ENCODE measurements at places on chromosomes 2 and 18. TPM values are rescaled to one million over a fixed set of nuclear protein-coding genes. Genes with fewer than 3 reads are reported as not detected.

The NFE2L2 gene
- 71.0 TPM for total RNA-seq

The FAM98A gene
- total RNA-seq: 33.0 TPM

The DCDC2C gene
- not detected for total RNA-seq

The DCAF17 gene
- total RNA-seq: 17.5 TPM

The CDH7 gene
- not detected for total RNA-seq

The REG1B gene
- not detected for total RNA-seq

The DYNC1I2 gene
- 46.3 TPM for total RNA-seq

The TSGA10 gene
- total RNA-seq: 11.1 TPM

The PROC gene
- not detected for total RNA-seq

The GAD1 gene
- total RNA-seq: 1.9 TPM

DNA sequence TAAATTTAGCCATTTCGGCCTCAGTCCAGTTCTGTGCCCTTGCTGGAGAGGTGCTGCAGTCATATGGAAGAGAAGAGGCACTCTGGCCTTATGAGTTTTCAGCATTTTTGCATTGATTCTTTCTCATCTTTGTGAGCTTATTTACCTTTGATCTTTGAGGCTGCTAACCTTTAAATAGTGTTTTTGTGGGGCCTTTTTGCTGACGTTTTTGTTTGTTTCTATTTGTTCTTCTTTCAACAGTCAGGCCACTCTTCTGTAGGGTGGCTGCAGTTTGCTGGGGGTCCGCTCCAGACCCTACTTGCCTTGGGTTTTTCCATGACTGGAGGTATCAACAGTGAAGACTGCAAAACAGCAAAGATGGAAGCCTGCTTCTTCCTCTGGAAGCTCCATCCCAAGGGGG lies 1951.7 kb upstream of the LRRTM1 start:
- no peak overlapping the region for H3K4me3 ChIP-seq
- no peaks in the 10 kb centered on the region for H3K27me3 ChIP-seq
- H3K27ac ChIP-seq: no peak overlapping the region

GRCh38 chr2:211591426-211591825 lies 947.2 kb downstream of the ERBB4 start:
- H3K36me3 ChIP-seq: no peaks in the 10 kb centered on the region
- no peaks in the 10 kb centered on the region for H3K27me3 ChIP-seq
- H3K4me3 ChIP-seq: no peak overlapping the region
- no peaks in the 10 kb centered on the region for H3K4me1 ChIP-seq

- H3K4me3 ChIP-seq: no peak overlapping the region
- DNase-seq: no peak
- no peaks in the 10 kb centered on the region for H3K4me1 ChIP-seq
- no peaks in the 10 kb centered on the region for H3K36me3 ChIP-seq
Observed at GRCh38 chr18:76546436-76546835, 51.4 kb upstream of the ZNF516 start.

GRCh38 chr2:11129598-11130449 lies 25.4 kb upstream of the SLC66A3 start:
- H3K36me3 ChIP-seq: no peaks in the 10 kb centered on the region
- peaks cover 15% of the 10 kb centered on the region for H3K4me1 ChIP-seq
- H3K4me3 ChIP-seq: peak overlapping the region; percentile 74
- peaks cover 2% of the 10 kb centered on the region for H3K27me3 ChIP-seq
- no peak overlapping the region for H3K27ac ChIP-seq
- peak; percentile 82 for DNase-seq

DNA sequence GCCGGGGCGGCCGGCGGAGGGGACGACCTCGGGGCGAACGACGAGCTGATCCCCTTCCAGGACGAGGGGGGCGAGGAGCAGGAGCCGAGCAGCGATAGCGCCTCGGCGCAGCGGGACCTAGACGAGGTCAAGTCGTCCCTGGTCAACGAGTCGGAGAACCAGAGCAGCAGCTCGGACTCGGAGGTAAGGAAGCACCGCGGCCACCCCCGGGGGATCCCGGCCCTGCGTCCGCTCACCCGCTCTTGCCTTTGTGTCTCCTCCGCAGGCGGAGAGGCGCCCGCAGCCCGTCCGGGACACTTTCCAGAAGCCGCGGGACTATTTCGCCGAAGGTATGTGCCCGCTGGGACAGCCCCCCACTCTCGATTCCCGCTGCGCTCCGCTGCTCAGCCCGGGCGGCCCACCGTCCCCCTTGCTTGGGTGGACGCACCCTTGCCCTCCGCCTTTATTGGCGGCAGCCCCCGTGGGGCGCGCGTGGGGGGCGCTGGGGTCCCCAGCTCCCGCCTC lies 611 bp downstream of the TCF7L1 start:
- H3K4me1 ChIP-seq: peaks cover 7% of the 10 kb centered on the region
- peak overlapping the region; percentile 22 for H3K4me3 ChIP-seq
- no peak overlapping the region for H3K27ac ChIP-seq
- DNase-seq: peak; percentile 58
- no peaks in the 10 kb centered on the region for H3K36me3 ChIP-seq

- DNase-seq: no peak
- H3K27me3 ChIP-seq: peaks cover 5% of the 10 kb centered on the region
- H3K4me1 ChIP-seq: no peaks in the 10 kb centered on the region
- H3K36me3 ChIP-seq: no peaks in the 10 kb centered on the region
- H3K4me3 ChIP-seq: no peak overlapping the region
- no peak overlapping the region for H3K27ac ChIP-seq
Observed at GRCh38 chr2:58709274-58709673, 468.1 kb upstream of the FANCL start.

GRCh38 chr2:20553580-20553979 lies 97.3 kb downstream of the HS1BP3 start:
- DNase-seq: no peak
- peaks cover 7% of the 10 kb centered on the region for H3K4me1 ChIP-seq
- no peaks in the 10 kb centered on the region for H3K36me3 ChIP-seq
- peaks cover 10% of the 10 kb centered on the region for H3K27me3 ChIP-seq
- H3K27ac ChIP-seq: no peak overlapping the region

GRCh38 chr18:45357686-45358470 lies 257.4 kb upstream of the SLC14A2 start:
- H3K4me3 ChIP-seq: no peak overlapping the region
- no peaks in the 10 kb centered on the region for H3K36me3 ChIP-seq
- peaks cover 6% of the 10 kb centered on the region for H3K27me3 ChIP-seq
- H3K27ac ChIP-seq: no peak overlapping the region
- no peaks in the 10 kb centered on the region for H3K4me1 ChIP-seq
- DNase-seq: no peak

GRCh38 chr2:115163572-115163971 lies 721.1 kb downstream of the DPP10 start:
- DNase-seq: no peak
- no peak overlapping the region for H3K4me3 ChIP-seq
- H3K36me3 ChIP-seq: no peaks in the 10 kb centered on the region
- peaks cover 4% of the 10 kb centered on the region for H3K4me1 ChIP-seq
- peaks cover 20% of the 10 kb centered on the region for H3K27me3 ChIP-seq
- no peak overlapping the region for H3K27ac ChIP-seq

- no peak overlapping the region for H3K27ac ChIP-seq
- peaks cover 15% of the 10 kb centered on the region for H3K27me3 ChIP-seq
- no peaks in the 10 kb centered on the region for H3K36me3 ChIP-seq
- peak; percentile 15 for DNase-seq
- H3K4me1 ChIP-seq: peaks cover 12% of the 10 kb centered on the region
- no peak overlapping the region for H3K4me3 ChIP-seq
Observed at GRCh38 chr2:95004287-95004686, 21.2 kb upstream of the MAL start.

DNA sequence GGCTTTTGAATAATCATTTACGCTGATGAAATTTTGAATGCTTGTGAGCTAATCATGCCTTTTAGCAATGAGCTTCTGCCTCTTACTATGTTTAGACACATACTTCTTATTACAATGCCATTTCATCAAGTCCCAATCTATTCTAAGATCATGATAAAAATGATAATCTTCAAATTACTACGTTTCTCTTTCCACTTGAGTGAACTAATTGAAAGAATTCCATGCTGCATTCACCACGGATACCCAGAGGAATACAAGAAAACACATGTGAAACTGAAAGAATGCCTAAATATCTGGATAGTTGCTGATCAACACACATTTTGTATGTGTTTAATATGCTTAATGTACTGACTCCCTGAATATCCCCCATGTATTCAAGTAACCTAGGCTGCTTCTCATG lies 62.3 kb downstream of the LRRTM4 start:
- no peak for DNase-seq
- no peaks in the 10 kb centered on the region for H3K27me3 ChIP-seq
- no peak overlapping the region for H3K27ac ChIP-seq
- H3K36me3 ChIP-seq: no peaks in the 10 kb centered on the region

DNA sequence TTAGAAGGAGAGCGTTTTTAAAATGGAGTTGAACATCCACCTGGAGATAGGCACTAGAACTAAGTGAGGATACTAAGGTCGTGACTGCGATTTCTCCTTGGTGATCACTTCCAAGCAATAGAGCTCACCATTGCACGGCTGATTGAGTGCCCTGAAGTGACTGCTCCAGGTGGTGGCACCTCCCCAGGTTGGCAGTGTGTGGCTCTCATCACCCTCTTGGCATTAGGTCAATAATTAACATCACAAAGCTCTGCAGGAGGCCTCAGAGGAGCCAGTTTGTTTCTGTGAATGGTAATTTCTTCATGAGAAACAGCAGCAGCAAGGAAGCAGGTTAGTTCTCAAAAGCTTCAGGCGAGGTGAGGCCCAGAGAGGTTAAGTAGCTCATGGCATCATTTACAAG lies 259.6 kb downstream of the CLIP4 start:
- H3K36me3 ChIP-seq: no peaks in the 10 kb centered on the region
- no peak for DNase-seq
- H3K4me3 ChIP-seq: no peak overlapping the region

- H3K27me3 ChIP-seq: peaks cover 14% of the 10 kb centered on the region
- no peak overlapping the region for H3K27ac ChIP-seq
- no peaks in the 10 kb centered on the region for H3K36me3 ChIP-seq
- H3K4me3 ChIP-seq: no peak overlapping the region
- H3K4me1 ChIP-seq: no peaks in the 10 kb centered on the region
- DNase-seq: no peak
Observed at GRCh38 chr2:175827856-175828255, 174.2 kb downstream of the LNPK start.

DNA sequence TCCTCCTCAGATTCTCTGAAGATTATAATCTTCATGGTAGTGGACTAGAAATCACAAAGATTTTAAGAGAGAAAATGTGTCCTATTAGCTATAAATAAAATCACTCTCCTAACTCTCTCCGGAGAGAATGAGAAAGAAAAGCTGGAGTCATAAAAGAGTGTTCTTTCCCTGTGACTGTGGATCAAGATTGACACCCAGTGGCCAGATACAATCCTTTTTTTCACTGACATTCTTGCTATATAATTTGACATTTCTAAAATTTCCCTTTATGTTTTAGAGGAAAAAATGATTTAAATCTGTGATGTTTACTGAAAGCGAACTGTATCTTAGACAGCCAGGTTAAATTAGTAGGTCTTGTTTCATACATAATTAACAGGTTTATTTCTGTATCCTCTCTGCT lies 35.4 kb upstream of the LRP2 start:
- no peaks in the 10 kb centered on the region for H3K36me3 ChIP-seq
- no peak for DNase-seq
- H3K27ac ChIP-seq: no peak overlapping the region
- peaks cover 3% of the 10 kb centered on the region for H3K4me1 ChIP-seq

GRCh38 chr2:33340280-33340679 lies 136.2 kb upstream of the RASGRP3 start:
- H3K27me3 ChIP-seq: peaks cover 21% of the 10 kb centered on the region
- H3K4me1 ChIP-seq: peaks cover 16% of the 10 kb centered on the region
- DNase-seq: no peak

GRCh38 chr18:36284671-36285295 lies 12.7 kb upstream of the FHOD3 start:
- no peak overlapping the region for H3K4me3 ChIP-seq
- H3K36me3 ChIP-seq: no peaks in the 10 kb centered on the region
- no peak overlapping the region for H3K27ac ChIP-seq
- peaks cover 2% of the 10 kb centered on the region for H3K4me1 ChIP-seq
- peaks cover 26% of the 10 kb centered on the region for H3K27me3 ChIP-seq

DNA sequence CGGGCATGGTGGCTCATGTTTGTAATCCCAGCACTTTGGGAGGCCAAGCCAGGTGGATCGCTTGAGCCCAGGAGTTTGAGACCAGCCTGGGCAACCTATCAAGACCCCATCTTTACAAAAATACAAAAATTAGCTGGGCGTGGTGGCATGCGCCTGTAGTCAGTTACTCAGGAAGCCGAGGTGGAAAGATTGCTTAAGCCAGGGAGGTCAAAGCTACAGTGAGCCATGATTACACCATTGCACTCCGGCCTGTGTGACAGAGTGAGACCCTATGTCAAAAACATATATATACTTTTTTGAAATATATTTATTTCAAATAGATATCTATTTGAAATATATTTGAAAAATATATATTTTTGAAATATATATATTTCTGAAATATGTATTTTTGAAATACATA lies 10.9 kb downstream of the OSBPL1A start:
- H3K4me3 ChIP-seq: no peak overlapping the region
- H3K27me3 ChIP-seq: no peaks in the 10 kb centered on the region
- H3K36me3 ChIP-seq: no peaks in the 10 kb centered on the region
- H3K27ac ChIP-seq: no peak overlapping the region

GRCh38 chr2:217099561-217099960 lies 239.7 kb upstream of the TNP1 start:
- peaks cover 23% of the 10 kb centered on the region for H3K27me3 ChIP-seq
- no peaks in the 10 kb centered on the region for H3K36me3 ChIP-seq
- no peak for DNase-seq
- H3K4me1 ChIP-seq: peaks cover 11% of the 10 kb centered on the region

GRCh38 chr2:18301421-18302139 lies 258.9 kb downstream of the RDH14 start:
- no peaks in the 10 kb centered on the region for H3K4me1 ChIP-seq
- no peak overlapping the region for H3K27ac ChIP-seq
- H3K36me3 ChIP-seq: no peaks in the 10 kb centered on the region
- no peaks in the 10 kb centered on the region for H3K27me3 ChIP-seq
- DNase-seq: no peak

Measured in activated naive CD8-positive, alpha-beta T cell treated with anti-CD3 and anti-CD28 coated beads, Interleukin-2, amount 10 ng/mL, durations not matched to agents 7 days and 5 days (primary cell).